ENCODE measurements at places on chromosomes 2 and 18.

- DNase-seq = no peak
Observed at GRCh38 chr2:99424371-99424770, 65.4 kb downstream of the REV1 start.

GRCh38 chr18:3693410-3693809 lies 243.4 kb downstream of the TGIF1 start:
- DNase-seq = no peak

DNA sequence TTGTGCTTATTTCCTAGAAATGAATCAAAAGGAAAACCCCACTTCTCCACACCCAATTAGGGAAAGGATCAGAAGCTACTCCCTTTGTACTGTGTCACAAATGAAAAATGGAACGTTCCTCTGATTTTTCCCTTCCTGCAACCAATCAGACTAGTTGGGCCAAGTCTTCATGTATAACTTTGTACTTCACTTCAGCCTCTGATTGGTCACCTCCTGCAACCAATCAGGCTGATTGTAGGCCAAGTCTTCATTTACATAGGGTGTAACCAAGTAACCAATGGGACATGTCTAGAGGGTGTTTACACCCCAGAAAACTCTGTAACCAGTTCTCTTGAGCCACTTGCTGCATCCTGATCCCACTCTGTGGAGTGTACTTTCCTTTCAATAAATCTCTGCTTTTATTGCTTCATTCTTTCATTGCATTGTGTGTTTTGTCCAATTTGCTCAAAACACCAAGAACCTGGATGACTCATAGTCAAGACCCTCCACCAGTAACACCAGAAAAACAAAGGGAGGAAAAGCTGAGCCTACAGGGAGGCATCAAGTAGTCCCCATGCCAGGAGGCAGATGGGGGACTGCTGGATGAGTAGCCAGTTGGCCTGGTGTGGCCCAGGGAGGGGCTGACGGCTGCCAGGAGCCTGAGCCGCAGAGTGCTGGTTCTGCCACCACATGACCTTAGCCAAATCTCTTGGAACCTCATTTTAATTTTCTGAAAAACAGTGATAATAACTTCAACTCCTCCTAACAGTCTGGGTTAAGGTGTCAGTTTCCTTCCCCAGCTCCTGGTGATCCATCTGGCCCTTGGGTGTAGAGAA lies 46.1 kb downstream of the SOWAHC start:
- no peak for DNase-seq

- DNase-seq = no peak
Observed at GRCh38 chr2:96839293-96839874, 4.4 kb downstream of the ANKRD23 start.

DNA sequence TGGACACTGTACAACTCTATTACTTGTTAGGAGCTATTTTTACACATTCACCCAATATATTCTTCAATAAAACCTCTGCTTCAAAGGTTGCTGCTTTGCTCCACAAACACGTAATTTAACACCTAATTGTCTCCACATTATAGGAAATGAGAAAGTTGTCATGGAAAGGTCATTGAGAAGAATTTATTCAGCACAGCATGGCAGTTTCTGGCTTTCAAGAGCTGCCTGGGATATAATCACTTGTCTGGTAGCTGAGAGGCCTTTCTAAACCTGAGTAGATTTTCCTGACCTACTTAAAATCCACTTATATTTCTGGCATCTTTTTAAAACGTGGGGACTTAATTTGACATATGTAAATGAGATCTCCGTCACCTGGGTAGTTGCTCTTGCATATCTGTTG lies 216.1 kb downstream of the ZNF804A start:
- DNase-seq = no peak

DNA sequence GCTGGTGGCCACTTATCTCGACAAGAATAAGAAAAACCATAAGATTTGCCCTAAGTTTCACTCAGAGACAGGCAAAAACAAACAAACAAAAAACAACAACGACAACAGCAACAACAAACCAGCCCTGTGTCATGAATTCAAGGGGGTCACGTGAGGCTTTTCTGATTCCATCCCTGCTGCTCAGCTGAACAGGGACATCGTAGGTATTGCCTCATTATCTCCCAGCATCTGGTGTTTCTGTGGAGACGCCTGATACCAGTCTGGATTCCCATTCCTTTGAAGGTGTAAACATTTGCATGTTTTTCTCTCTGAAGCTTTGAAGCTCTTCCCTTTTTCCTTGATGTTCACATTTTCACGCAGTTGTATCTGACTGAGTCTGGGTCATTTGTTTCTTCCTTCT lies 117.4 kb downstream of the KCNF1 start:
- no peak for DNase-seq

- DNase-seq = no peak
Observed at GRCh38 chr18:79786786-79787526, 10.8 kb upstream of the KCNG2 start.

DNA sequence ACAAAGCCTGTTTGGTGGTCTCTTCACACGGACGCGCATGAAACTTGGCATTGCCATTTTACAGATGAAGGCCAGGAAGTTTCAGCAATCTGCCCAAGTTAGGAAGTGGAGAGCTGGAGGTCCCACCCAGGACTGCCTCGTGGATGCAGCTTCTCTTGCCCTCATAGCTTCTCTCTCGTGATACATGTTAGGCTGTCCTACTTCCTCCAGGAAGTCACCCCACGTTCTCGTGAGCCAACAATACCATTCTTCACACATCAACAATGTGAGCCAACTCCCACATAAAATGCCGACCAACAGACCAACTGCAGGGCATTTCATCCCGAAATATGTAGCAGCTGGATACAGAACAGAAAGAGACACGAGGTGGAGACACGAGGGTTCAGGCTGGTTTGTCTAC lies 85.3 kb downstream of the MREG start:
- no peak for DNase-seq

DNA sequence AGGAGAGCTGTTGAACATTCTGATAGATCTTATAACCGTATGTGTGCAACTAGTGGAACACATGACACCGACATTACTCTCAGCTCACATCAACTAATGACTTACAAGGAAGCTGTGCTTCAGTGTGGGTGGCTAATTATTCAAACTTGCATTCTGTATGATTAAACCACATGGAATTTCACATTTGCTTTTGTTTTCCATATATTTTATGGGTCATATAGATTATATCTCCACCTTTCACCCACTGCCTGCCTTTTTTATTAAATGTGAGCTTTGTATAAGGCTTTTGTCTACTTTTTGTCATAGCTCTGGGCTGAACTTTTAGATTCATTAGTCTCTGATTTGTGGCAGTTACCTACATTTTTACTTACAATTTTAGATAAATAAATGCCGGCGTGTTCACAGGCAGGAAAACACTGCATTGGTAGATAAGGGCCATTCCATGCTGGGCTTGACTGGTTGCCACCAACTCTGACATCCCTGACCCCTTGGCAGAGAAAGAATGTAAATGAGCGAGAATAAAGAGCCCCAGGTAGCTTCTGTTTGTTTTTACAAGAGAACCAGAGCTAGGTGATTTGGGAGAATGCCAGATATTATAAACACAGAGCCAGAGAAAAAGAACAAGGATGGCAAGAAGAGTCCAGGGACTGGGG lies 35.7 kb downstream of the LYPD6 start:
- DNase-seq = no peak

- DNase-seq = no peak
Observed at GRCh38 chr2:15031745-15032240, 399.3 kb downstream of the LRATD1 start.

- no peak for DNase-seq
Observed at GRCh38 chr2:27094353-27094984, 7.9 kb downstream of the KHK start.

- DNase-seq = peak; percentile 41
Observed at GRCh38 chr2:9769171-9770005, 73.9 kb upstream of the TAF1B start.

- no peak for DNase-seq
Observed at GRCh38 chr2:71275939-71276310, 49.0 kb upstream of the PAIP2B start.

DNA sequence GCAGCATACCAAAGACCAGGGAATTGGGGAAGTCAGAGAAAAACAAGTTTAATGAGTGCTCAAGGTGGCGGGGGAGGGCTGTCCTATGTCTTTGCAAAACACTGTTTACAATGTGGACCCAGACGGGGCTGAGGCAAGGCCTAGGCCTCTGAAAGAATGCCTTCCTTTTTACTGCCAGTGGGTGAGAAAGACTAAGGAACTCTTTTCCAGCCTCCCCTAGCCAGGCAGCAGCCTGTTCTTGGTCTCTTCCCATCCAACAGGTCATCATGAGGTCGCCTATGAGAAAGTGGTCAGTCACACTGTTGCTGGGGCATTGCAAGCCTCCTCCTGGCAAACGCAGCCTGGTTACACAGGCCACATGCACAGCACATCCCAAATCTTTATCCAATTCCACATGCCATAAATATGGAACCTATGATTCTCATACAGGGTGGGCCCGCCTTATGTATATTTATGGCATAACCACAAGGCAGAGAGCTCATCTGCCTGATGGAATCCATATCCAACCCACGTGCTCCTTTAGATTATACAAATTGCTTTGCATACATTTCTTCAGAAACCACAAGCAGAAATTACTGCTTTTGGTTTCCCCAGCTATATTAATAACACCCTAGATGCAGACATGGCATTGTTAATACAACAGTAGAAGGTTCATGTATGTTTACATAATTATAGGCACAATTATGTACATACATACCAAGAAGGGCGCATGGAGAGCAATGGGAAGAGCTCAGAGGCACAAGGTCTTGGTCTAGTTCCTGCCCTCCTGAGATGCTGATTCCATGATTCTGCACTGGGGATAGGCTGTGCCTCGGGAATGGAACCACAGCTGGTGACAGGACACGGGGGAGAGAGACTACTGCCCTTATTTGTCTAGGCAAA lies 48.6 kb downstream of the NRP2 start:
- DNase-seq = no peak

DNA sequence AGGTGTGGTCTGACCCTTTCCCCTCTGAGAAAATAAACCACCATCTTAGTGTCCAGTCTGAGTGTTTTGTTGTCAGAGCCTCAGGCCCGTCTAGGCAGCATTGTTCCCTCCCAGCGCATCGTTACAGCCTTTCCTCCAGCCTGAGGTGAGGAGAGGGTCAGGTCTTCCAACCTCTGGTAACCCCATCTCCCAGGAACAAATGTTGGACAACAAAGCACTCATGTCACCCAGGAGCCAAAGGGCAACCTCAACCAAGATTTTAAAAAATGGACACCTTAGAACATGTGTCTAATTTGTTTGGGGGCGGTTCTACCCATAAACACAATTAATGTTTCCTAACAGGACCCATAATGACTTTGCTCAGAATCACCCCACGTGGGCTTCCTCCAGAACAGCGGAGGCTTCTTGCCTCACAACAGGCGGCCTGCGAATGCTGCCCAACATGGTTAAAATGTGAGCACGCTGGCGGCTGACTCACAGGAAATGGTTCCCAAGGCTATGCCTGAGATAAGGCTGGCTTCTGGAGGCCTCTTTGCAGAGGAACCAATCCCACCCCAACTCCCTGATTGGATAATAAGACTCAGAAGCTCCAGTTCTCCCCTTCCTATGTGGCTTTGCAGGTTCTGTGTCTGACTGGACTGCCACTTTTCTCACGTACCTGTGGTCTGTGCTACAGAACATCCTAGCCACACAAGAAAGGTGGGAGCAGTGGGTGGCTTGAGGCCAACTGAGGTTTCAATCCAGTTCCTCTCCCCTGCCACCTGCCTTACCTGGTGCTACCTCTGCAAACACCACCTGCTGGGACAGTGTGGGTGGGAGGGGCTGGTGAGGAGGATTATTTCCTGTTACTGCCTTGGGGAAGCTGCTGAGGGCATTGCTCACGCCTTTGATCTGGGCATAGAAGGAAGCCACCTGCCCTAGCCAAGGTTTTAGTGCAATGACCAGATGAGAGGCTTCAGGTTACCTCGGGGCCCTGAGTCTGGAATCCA lies 108.8 kb downstream of the B3GNT2 start:
- no peak for DNase-seq

DNA sequence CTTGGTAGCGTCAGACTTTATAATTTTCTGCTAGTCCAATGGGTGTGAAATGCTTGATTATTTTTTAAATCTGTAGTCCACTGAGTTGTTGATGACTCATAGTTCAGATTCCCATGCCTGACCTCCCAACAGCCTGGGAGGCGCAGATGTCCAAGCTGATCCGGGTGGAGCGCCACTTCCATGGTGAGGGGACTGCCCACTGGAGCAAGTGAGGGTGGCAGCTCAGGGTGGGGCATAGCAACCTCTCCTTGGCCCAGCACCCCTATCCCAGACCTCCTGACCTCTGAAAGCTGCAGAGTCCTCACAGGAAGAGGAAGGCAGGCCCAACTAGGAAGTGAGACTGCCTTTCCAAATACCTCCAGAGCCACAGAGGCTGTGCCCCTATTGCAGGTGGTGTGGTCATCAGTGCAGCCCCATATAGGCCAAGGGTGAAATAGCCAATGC lies 4.4 kb downstream of the MAL start:
- DNase-seq = peak; percentile 39

DNA sequence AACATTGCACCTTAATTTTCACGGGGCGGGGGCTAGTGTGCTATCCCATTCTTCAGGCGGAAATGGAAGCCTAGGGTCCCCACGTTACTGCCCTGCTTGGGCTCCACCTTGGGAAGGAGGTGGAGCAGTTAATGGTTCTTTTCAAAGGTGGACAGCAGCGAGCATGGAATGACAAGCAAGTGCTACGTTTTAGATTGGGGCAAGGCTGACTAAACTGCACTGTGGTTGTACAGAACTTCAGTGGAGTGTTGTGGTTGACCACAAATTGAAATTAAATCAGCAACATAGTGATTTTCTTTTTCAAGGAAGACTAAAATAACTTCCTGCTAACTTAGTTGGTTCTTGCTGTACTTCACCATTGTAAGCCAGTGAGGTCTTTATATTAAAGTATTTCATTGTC lies 47.0 kb downstream of the CHRNA1 start:
- no peak for DNase-seq
